PC-3 (cell line): ENCODE measurements at places on chromosomes 12 and 14. TPM values are rescaled to one million over a fixed set of nuclear protein-coding genes. Genes with fewer than 3 reads are reported as not detected.

SOS2 gene
- total RNA-seq: 9.1 and 9.9 TPM in 2 replicates

KRT83 gene
- 0.33 and 1.1 TPM in 2 replicates for total RNA-seq

KRT77 gene
- not detected in 2 replicates for total RNA-seq

KDM2B gene
- 52.5 and 72.3 TPM in 2 replicates for total RNA-seq

SDSL gene
- total RNA-seq: 14.0 and 19.9 TPM in 2 replicates

OTOGL gene
- 0.44 and 3.1 TPM in 2 replicates for total RNA-seq

RNASE3 gene
- total RNA-seq: not detected in 2 replicates

CD69 gene
- total RNA-seq: 0.75 TPM in 1 of 2 replicates, not detected in the other

FKBP11 gene
- total RNA-seq: 9.7 and 16.4 TPM in 2 replicates

ABCD2 gene
- not detected in 2 replicates for total RNA-seq

MANSC4 gene
- 1.9 and 4.1 TPM in 2 replicates for total RNA-seq

DNA sequence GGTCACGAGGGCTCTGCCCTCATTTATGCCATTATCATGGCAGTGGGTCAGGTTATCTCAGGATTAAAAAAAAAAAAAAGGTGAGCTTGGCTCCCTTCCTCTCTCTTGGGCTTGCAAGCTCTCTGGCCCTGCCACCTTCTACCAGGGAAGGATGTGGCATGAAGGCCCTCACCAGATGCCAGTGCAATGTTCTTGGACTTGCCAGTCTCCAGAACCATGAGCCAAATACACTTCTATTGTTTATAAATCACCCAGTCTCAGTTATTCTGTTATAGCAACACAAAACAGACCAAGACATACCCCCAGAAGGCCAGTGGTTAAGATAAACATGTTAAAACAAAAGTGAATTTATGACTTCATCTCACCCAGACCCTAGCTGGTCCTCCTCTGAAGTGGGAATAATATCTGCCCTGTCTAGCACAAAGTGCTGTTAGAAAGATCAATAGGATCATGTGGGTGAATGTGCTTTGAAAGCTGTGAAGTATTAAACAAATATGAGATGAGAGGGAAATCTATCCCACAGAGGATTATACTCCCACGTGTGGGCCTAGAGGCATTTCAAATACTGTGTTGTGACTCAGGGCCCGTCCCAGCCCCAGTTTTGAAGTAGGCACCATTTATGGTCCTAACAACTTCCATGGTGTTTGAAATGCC lies 88.6 kb downstream of the NINJ2 start:
- DNase-seq: no peak

- DNase-seq: no peak
These were observed 19.5 kb upstream of the CERS5 start for GRCh38 chr12:50186681-50187080.

DNA sequence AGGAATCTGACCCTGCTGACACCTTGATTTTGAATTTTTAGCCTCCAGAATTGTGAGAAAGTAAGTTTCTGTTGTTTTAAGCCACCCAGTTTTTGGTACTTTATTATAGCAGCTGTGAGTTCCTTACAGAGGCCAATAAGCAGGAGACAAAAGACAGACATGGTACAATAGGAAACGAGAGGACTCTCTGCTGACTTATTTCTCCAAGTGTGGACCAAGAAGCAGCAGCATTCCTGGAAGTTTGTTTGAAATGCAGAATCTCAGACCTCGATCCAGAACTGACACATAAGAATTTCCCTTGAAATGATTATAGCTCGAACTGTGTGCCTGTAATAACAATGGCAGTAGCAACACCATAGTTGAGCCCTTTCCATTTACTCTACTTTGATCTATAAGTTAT lies 31.9 kb upstream of the LUM start:
- no peak for DNase-seq

- DNase-seq: no peak
These were observed 32.4 kb downstream of the LMO3 start for GRCh38 chr12:16573398-16574077.

DNA sequence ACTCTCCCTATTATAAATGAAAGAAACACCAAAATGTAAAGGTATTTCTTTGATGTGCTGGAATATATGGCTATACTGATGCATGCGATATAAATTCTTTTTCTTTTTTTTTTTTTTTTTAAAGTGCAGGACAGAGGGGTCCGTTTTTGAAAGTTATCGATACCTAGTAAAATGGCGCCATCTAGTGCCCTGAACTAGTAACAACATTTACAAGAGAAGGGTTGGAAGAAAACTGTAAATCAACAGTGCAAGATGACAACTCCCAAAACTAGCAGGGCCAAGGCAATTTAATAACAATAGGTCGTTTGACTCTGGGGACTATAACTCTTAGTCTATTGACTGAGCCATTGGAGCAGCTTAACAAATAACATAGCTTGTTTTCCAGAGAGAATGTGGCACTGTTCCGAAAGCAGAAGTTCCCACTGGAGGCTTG lies 137.7 kb downstream of the SPTSSA start:
- peak; percentile 67 for DNase-seq

DNA sequence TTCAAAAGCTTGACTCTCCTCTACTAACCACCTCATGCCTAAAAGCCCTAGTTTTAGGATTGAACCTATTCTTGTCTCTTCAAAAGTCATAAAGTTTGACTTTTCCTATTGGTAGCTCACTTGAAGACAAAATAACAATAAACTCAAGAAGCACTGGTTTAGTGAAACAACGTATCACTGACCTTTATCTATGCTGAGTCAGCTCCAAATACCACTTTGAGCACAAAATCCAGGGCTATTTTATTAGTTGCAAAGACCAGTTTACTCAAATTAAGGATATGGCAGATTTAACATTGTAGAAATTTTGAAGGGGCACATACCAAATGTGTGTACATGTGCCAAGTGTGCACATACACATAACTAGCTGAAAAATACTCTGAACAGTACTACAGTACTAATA lies 45.0 kb downstream of the PIK3C2G start:
- no peak for DNase-seq

GRCh38 chr14:40574780-40575179 lies 1031.9 kb upstream of the LRFN5 start:
- DNase-seq: no peak

DNA sequence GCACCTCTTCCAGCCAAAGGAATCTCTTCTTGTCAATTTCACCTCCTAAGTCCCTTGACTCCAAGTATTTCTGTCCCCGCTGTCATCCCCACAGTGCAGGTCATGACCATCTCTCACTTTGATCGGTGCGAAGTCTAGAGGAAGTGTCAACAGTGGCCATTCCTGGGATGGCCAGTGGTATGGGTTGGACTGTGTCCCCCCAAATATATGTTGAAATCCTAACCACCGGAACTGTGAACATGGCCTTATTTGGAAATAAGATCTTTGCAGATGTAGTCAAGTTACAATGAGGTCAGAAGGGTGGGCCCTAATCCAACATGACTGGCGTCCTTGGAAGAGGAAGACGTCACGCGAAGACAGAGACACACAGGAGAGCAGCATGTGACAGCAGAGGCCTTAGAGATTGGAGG lies 155.9 kb upstream of the PRMT8 start:
- DNase-seq: no peak

DNA sequence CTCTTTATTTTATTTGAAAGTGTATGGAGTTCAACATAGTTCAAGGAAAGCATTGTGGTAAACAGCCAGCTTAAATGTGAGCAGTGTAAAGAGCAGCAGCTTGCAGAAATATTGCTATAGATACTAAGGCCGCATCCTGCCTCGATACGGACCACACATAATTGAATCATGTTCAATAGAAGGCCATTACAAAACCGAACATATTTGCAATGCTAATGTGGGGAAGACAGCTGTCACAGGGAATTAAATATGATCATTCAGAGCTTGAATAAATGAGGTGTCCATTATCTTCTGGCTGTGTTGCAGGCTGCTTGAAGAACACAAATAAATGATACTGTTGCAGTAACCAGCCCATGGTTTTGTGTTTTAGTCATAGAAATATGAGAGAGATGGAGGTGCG lies 173.2 kb downstream of the BRMS1L start:
- DNase-seq: no peak

DNA sequence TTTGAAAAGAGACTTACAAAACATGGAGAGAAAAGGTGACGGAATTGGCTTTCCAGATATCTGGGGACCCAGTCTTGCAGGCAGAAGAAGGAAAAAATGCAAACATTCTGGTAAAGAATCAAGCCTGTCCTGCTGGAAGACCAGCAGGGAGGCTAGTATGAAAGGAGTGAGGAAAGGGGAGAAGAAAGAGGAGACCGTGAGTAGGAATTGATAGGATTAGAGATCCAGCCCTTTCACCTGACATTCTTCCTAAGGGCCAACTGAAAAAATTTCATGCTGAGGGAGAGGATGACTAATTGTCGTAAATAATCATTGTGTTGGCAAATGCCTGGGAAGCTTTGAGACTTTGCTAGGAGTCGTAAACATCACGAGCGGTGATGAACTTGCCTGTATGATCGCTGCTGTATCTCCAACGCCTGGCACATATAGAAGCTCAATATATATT lies 12.1 kb downstream of the BHLHE41 start:
- DNase-seq: peak; percentile 95

GRCh38 chr14:81535396-81536164 lies 1.9 kb upstream of the SEL1L start:
- DNase-seq: no peak

- DNase-seq: no peak
These were observed 2.4 kb upstream of the JDP2 start for GRCh38 chr14:75425446-75425845.

- no peak for DNase-seq
These were observed 31.7 kb upstream of the INF2 start for GRCh38 chr14:104657563-104658324.

- no peak for DNase-seq
These were observed 429.7 kb downstream of the C12orf50 start for GRCh38 chr12:87599459-87599858.

- DNase-seq: no peak
These were observed 25.3 kb downstream of the NUAK1 start for GRCh38 chr12:106113446-106113823.

- peak; percentile 27 for DNase-seq
These were observed 119.3 kb upstream of the MDM1 start for GRCh38 chr12:68451261-68452077.

DNA sequence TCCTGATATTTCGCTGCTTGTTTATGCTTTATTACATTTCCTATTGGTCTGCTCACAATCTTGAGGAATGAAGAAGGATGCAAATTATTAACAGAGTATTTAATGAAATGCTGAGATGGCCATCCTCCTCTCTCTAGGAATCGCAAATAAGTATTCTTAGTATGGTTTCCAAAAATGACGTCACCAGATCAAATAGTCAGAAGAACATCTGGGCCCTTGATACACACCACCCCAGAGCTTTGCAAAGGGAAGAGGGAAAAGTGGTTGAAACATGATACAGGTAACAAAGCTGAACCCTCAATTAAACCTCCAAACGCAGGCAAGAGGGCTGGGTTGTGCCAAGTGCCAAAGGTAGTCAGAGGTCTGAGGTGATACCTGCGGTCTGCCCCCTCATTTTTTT lies 107.3 kb downstream of the BCL11B start:
- no peak for DNase-seq
